ENCODE measurements at places on chromosomes 12 and 14.

- DNase-seq = no peak
Measured at GRCh38 chr12:121996945-121997612, 24.6 kb upstream of the BCL7A start.

DNA sequence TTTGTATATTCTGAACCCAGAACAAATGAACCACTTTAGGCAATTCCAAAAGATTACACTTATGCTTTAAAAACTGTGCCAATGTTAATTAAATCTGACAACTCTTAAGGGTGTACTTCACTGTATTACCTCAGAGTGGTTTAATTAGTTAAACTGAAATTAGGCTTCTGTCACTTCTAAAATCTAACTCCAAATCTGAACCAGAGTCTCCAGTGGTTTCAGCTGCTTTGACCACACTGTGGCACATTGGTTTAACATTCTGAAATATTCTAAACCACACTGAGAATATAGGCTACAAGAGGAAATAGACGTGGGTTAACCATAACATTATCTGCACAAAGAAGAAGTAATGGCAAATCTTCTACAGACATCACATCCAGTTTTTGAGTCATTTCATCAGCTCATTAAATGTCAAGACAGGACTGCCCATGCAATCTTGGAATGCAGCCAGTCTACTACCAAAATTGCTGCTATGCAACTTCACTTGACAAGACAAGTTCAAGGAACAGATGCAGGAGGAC is 94.8 kb downstream of the LRP6 start:
- DNase-seq = peak; percentile 19

GRCh38 chr14:91352053-91352452 is 65.6 kb downstream of the CCDC88C start:
- DNase-seq = no peak

- DNase-seq = no peak
Measured at GRCh38 chr12:131334835-131335234, 376.1 kb upstream of the SFSWAP start.

- no peak for DNase-seq
Measured at GRCh38 chr12:6771091-6771495, 1.2 kb upstream of the LAG3 start.

- no peak for DNase-seq
Measured at GRCh38 chr14:69569859-69570258, 4.8 kb downstream of the CCDC177 start.

DNA sequence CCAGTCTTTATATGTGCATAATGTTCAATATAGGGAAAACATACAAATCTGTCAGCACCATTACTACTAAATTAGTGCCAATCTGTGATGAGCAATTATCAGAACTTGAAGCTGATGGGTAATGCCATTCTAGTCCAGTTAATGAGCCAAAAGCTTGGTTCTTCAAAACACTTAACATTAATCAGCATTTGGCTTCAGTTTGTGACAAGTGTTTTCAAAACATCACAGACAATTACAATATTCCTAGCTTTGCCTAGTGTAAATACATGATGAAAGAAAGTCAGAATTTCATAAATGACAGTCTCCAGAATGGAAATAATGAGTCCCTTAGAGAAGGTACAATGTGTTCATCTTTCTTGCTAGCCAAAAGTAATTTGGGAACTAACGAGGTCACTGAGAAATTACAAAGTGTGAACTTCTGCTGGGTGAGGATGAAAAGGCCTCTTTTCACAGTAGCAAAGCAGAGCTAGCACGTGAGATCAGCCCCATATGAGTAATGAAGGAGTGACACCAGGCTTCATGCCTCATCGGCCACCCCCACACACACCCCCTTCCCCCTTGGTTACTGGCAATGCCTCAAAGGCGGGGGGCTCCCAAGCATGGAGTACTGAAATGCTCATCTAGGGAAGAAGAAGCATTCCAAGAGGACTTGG is 180.6 kb upstream of the EEA1 start:
- DNase-seq = no peak

DNA sequence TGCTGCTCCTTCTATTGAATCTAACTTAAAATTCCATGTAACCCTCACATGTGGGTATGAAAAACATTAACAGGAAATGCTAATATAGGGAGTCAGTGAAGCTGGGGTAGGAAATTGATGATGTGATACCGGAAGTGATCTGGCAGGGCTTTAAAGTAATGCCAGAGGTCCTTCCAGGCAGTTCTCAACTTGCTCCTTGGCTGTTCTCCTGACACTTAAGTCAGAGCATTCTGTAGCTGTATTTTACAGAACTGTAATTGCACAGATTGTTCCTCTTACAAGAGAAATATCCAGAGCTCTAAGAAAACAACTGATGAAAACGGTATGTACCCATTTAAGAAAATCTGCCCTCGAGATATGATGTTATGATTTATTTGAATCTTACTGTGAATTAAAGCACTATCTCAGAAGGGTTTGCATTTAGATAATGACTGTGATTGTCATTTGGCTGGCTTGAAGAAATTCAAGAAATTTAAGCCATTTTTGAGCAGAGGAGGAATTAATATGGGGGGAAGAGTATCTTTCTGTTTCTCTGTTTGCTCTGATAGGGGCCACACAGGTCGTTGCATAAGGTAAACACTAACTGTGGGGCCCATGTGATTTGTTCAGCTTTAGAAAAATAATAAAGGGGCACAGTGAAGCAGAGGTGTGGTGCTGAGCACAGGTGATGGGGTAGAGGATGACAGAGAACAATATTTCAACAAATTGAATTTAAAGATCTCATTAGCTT is 88.4 kb downstream of the BBS10 start:
- no peak for DNase-seq

- DNase-seq = no peak
Measured at GRCh38 chr12:102811110-102811737, 105.8 kb downstream of the PAH start.

DNA sequence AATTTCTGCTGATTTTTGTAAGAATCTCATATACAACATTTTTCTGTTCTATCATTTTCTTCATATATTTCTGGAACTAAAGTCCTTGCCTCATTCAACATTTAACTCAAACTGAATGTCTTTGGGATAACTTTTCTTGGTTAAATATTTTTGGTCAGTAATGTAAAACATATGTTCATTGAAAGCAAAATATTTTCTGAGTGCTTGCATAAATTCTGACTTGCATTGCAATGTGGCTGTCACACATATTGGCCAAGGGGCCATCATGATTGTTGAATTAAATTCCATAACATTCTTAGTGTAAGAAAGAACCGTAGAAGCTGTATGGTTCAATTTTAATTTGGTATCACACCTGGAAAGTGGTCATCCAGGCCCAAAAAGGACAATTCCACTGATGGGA is 369.4 kb downstream of the GALC start:
- no peak for DNase-seq

- DNase-seq = no peak
Measured at GRCh38 chr12:46933947-46934346, 108.2 kb upstream of the SLC38A4 start.

- DNase-seq = no peak
Measured at GRCh38 chr12:120774169-120774916, 48.7 kb downstream of the ACADS start.

- DNase-seq = no peak
Measured at GRCh38 chr12:3087758-3088650, 10.8 kb downstream of the TSPAN9 start.

GRCh38 chr12:14612898-14613445 is 45.3 kb upstream of the PLBD1 start:
- no peak for DNase-seq

GRCh38 chr14:92914087-92914656 is 8.8 kb upstream of the CHGA start:
- no peak for DNase-seq

GRCh38 chr12:121444842-121445202 is 44.9 kb downstream of the RNF34 start:
- DNase-seq = no peak

GRCh38 chr14:95504135-95505029 is 12.1 kb downstream of the SYNE3 start:
- no peak for DNase-seq

GRCh38 chr14:66377574-66377973 is 108.6 kb upstream of the CCDC196 start:
- no peak for DNase-seq

GRCh38 chr12:74626397-74626796 is 88.8 kb downstream of the ATXN7L3B start:
- DNase-seq = no peak

- no peak for DNase-seq
Measured at GRCh38 chr14:64767215-64767964, 63.2 kb downstream of the PLEKHG3 start.

- no peak for DNase-seq
Measured at GRCh38 chr12:6539707-6540134, 5.4 kb downstream of the GAPDH start.

DNA sequence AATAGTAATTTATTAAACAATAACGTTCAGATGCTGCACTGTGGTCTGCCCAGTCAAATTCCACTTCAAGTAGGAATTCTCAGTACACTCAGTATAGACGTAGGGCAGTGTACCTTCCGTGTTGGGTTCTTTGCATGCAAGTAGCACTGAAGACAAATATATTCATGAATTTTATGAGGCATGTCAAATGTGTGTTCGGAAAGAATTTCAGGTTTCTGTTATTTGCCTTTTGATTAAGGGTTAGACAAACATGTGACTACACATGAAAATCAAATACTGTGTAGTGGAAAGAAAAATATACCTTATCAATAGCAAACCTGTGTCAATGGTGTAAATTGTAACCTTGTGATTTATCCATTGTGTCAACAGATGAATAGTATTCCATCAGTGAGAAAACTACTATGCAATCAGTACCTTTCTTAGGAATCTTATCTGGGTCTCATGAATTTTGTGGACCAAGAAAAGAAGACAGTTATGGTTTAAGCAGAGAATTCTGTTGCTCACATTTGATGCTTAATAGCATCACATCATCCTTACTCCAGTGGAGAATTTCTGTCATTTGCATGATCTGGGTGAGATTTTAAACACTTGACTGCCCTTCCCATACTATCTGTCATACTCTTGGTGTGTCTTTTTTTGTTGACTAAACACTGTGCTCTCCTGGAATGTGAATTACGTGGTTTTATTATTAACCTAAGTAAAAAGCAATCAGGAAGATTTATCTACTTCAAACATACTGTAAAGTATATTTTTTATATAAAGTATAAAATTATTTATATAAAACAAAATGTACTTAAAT is 13.3 kb downstream of the TMEM260 start:
- no peak for DNase-seq

All from stimulated activated CD8-positive, alpha-beta memory T cell treated with anti-CD3 and anti-CD28 coated beads, Interleukin-15, amount 100 ng/mL, for 48 hours (primary cell).